ENCODE measurements at places on chromosomes 11 and 22.

- no peak for DNase-seq
Measured at GRCh38 chr22:20137671-20138416, 6.2 kb downstream of the ZDHHC8 start.

GRCh38 chr11:31804312-31805036 is 6.6 kb downstream of the PAX6 start:
- DNase-seq, result no peak

DNA sequence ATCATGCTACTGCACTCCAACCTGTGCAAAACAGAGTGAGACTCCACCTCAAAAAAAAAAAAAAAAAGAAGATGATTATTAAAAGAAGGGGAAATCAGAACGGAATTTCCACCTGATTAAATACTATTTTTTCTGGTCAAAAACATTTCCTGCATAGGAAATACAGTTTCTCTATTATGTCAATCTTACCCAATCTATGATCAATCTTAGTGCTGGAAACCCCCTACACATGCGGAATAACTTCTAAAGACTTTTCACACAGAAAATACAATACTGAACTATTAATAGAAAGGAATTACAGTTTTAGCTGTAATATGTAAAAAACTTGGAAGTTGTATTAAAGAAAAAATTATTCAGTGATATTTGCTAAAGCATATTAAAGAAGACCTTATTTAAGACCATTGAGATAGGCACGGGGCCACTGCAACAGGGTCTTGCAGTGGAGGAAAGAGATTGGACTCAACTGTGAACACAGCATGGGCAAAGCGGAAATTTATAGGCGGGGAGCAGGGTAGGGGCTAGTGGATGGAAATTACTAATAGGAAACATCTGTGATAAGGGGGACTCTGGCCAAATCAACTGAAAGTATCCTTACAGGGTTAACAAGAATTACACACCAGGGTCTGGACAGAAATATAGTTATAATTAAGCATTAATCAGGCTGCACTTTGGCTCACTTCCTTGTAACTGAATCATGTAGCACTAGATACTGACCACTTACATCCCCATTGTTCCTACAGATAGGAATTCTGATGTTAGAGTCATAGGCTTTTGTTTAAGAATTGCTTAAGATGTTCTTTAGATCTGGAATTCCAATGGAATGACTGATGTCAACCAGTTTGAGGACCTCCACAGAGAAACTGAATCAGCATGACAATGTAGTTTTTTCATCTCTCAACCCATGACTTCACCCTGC is 411.5 kb upstream of the DDI1 start:
- peak; percentile 99 for DNase-seq

- DNase-seq, result no peak
Measured at GRCh38 chr11:18590571-18590970, 2.0 kb upstream of the UEVLD start.

GRCh38 chr11:2474059-2474901 is 29.5 kb downstream of the KCNQ1 start:
- no peak for DNase-seq

GRCh38 chr11:106644824-106645223 is 373.5 kb downstream of the GUCY1A2 start:
- DNase-seq, result peak; percentile 55

GRCh38 chr11:57622263-57622662 is 24.8 kb downstream of the SERPING1 start:
- no peak for DNase-seq

- no peak for DNase-seq
Measured at GRCh38 chr11:27255447-27255828, 107.6 kb downstream of the CCDC34 start.

DNA sequence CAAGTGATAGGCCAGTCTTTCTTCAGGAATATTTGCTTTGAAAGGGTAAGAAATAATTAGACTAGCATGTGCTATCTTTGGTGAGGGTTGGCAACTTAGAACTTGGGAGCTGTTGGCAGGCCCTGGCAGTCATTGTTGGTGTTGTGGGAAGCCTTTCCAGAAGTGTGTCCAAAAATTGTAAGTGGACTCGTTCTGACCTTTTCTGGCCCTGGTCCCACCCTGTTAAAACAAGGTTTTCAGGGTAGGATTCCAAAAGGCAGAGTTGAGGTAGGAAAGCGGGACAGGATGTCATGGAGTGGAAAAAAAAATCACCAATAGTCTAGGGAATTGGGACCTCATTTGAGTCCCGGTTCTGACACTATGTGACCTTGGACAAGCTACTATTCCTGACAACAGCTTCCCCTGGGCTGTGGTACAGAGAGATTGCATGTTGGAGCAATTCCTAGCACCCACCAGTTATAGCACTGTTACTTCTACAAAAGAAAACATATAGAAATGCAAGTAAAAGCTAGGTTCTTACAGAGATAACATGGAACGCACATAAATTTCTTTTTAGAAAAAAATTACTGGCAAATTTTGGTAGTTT is 299.3 kb upstream of the DDI1 start:
- no peak for DNase-seq

DNA sequence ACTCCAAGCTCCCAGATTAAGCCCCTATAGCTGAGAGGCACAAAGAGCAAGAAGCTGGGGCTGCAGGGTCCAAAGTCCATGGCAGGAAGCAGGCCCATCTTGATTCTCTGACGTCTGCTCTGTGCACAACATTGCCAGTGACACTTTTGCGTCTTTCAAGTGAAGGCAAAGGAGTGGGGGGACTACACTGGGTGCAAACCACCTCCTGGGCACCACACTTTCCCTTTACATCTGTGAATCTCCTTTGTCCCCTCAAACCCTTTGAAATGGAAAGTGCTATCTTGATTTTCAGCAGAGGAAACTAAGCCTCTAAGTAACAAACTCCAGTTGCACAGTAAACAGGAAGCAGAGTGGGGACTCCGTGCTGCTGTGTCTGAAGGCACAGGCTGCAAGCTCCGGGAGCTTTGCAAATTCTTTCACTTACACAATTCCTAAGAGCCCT is 428.0 kb downstream of the LARGE1 start:
- no peak for DNase-seq

DNA sequence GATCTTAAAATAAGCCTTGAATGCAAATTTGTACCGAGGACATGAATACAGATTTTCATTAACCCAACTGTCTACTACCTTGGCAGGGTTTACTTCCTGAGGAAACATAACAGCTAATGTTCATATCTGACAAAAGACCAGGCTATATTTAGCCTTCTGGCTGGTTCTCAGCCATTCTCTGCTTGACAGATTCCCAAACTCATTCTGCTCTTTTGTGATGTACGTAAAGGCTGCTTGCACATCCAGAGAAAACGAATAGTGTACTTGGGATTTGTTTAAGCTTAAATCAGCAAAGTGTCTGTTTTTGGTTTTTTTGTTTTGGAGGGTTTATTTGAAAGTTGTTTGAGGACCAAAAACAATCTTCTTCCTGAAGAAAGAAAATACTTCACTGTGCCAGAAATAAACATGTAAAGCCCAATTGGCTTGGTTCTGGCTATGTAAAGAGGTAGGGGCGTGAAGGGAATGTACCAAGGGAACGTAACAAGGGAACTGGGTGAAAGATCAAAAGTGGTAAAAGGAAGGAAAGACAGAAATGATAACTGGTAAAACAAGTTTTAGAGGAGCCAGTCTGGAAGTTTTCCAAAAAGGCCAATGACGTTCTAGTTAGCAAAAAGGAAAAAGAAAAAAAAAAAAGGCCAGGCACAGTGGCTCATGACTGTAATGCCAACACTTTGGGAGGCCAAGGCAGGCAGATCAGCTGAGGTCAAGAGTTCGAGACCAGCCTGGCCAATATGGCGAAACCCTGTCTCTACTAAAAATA is 21.4 kb upstream of the CRTAM start:
- DNase-seq, result no peak

- no peak for DNase-seq
Measured at GRCh38 chr22:20943104-20943933, 23.7 kb upstream of the AIFM3 start.

GRCh38 chr11:63850920-63851319 is 12.0 kb downstream of the MARK2 start:
- DNase-seq, result no peak

DNA sequence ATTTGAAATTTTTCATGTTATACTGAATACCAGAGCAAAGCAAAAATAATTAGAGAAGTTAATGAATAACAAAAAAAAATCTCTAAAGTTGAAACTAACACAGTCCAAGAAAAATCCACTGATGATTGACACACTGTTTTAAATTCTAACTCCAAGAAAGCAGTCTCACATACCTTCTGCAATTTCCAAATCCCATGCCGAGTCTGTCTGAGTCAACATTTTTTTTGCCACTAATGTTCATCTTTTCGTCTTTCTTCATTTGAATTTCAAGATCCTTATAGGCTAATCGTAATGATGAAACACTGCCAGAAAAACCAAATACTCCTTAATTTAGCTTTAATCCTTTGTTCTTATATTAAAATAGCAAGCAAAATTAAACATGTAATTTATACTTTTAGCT is 39.5 kb downstream of the ARFGAP3 start:
- no peak for DNase-seq

GRCh38 chr22:37910890-37911672 is 5.0 kb downstream of the MICALL1 start:
- no peak for DNase-seq

DNA sequence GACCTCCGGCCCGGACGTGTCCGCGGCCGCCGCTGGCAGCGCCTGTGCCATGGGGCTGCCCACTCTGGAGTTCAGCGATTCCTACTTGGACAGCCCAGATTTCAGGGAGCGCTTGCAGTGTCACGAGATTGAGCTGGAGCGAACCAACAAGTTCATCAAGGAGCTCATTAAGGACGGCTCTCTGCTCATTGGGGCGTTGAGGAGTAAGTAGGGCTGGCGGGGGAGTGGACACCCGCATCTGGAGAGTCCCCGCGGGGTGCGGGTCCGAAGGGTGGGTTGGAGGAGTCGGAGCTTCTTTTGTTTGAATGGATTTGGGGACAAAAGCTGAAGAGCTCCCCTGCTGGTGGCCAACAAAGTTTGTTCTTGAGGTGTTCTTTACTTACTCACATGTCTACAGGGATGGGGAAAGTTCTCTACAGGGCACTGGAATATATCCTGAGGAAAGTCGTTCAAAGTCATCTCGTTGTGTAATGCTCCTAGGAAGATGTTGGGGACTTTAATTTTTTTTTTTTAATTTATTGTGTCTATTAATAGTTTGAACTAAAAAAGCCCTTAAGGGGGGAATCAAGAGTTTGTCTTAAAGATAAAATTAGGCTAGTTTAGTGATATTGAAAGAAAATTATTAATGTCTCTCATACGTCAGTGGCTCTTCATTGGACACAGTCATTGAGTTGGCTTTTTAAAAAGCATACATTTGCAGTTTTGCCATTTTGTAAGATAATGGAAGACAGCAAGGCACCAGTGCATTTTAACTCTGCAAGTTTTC is 725 bp downstream of the ARHGAP42 start:
- peak; percentile 81 for DNase-seq

GRCh38 chr11:57662893-57663292 is 5.0 kb upstream of the ZDHHC5 start:
- peak; percentile 28 for DNase-seq

- peak; percentile 91 for DNase-seq
Measured at GRCh38 chr11:96259134-96259830, 83.7 kb downstream of the MAML2 start.

GRCh38 chr11:110777775-110778174 is 65.5 kb upstream of the ARHGAP20 start:
- DNase-seq, result peak; percentile 10

GRCh38 chr22:42500161-42500835 is 19.3 kb downstream of the RRP7A start:
- DNase-seq, result peak; percentile 56

DNA sequence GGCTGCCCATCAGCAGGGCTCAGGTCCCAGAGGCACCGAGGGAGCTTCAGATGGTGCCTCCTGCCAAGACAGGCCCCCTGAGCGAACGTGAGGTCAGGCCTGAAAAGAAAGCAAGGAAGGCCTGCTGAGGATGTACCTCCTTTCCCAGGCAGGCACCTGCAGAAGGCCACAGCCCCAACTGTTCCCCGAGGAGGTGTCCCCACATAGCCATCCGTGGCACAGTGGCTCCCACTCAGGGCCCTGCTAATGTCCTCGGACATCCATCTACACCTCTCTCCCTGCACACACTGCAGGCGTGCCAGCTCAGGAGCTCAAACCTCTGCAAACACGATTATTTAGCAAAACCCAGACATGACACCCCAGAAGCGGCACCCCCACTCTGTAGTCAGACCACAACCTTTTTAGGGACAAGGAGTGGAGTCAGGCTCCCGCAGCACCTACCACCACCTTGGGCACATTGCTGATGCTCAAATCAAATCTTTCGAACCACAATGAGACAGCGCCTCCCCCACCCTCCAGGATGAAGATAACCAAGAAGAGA is 36.9 kb downstream of the SHANK2 start:
- DNase-seq, result no peak

- no peak for DNase-seq
Measured at GRCh38 chr11:11553573-11553972, 68.2 kb downstream of the GALNT18 start.

DNA sequence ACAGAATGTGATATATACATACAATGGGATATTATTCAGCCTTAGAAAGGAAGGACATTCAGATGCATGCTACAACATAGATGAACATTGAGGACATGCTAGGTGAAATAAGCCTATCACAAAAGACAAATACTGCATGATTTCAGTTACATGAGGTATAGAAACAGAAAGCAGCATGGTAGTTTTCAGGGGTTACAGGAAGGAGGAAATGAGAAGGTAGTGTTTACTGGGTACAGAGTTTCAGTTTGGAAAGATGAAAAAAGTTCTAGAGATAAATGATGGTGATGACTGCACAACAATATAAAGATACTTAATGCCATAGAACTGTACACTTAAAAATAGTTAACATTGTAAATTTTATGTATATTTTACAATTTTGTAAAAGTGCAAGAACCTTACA is 266.7 kb upstream of the C11orf87 start:
- no peak for DNase-seq

DNA sequence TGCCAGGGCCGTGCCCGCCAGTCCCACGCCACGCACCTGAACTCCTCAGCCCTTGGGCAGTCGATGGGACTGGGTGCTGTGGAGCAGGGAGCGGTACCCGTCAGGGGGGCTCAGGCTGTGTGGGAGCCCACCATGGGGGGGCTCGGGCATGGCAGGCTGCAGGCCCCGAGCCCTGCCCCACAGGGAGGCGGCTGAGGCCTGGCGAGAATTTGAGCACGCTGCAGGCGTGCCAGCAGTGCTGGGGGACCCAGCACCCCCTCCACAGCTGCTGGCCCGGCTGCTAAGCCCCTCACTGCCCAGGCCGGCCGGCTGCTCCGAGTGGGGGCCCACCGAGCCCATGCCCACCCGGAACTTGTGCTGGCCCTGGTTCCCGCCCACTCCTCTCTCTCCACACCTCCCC is 56.8 kb downstream of the TMPRSS5 start:
- no peak for DNase-seq

- no peak for DNase-seq
Measured at GRCh38 chr22:35752006-35752862, 34.6 kb downstream of the APOL5 start.

Measured in ELR (cell line).